ENCODE measurements at places on chromosomes 2 and 18.

DNA sequence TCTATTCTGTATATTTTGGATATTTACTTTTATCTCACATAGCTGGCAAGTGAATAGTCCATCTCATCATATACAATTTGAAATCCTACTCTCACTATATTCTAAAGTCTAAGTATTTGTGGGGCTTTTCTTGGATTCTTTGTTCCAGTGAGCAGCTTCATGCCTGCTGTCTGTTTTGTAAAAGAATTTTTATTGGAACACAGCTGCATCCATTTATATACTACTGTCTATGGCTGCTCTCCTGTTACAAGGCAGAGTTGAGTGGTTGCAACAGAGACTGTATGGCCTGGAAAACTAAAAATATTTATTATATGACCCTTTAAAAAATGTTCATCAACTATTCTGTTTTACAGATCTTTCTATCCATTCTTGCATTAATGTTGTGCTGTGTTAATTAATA, 193.3 kb upstream of the KLHL14 start:
- DNase-seq, result no peak

- no peak for DNase-seq
These were observed 5.7 kb upstream of the MBP start for GRCh38 chr18:77138270-77138669.

DNA sequence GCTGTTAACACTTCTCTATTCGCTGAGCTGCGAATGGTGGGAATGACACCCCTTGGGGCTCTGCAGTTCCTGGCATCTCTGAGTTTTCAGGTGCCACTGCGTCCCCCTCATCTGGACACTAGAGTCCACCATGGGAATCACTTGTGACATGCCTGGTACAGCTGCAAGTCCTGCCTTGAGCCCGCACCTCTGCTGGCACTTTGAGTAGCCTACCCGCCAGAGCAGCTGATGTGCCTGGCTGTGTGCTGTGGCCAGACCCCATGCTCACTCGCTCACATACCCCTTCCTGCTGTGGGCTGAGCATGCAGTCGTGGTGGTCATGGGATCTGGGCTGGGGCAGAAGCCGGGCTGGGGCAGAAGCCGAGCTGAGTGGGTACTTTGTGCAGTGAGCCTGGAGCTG, 117.6 kb downstream of the RND3 start:
- DNase-seq, result no peak

DNA sequence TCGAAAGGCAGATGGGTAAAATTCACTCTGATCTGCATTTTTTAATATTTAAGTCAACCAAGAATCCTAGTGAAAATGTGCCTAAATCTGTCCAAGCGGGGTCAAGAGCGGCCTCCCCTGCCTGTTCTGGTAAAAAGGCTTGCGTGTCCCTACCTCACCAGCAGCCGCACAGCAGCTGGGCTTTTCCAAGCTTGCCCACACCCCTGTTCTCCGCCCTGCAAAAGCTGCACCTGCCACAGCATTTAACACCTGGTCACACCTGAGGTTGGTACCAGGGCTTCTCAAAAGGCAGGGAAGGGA, 25.8 kb upstream of the TMEM182 start:
- DNase-seq, result no peak

Measured in brain pericyte (primary cell).